ENCODE measurements at places on chromosomes 6 and 20. TPM values are rescaled to one million over a fixed set of nuclear protein-coding genes. Genes with fewer than 3 reads are reported as not detected.

POM121L2 gene
- total RNA-seq: not detected

- H3K36me3 ChIP-seq: no peaks in the 10 kb centered on the region
- DNase-seq: no peak
- no peak overlapping the region for H3K27ac ChIP-seq
- H3K4me3 ChIP-seq: no peak overlapping the region
- peaks cover 20% of the 10 kb centered on the region for H3K4me1 ChIP-seq
- no peaks in the 10 kb centered on the region for H3K27me3 ChIP-seq
Observed at GRCh38 chr6:134247231-134247833, 70.6 kb downstream of the SGK1 start.

ZNF512B gene
- 13.6 TPM for total RNA-seq

CAP2 gene
- 182 TPM for total RNA-seq

DNA sequence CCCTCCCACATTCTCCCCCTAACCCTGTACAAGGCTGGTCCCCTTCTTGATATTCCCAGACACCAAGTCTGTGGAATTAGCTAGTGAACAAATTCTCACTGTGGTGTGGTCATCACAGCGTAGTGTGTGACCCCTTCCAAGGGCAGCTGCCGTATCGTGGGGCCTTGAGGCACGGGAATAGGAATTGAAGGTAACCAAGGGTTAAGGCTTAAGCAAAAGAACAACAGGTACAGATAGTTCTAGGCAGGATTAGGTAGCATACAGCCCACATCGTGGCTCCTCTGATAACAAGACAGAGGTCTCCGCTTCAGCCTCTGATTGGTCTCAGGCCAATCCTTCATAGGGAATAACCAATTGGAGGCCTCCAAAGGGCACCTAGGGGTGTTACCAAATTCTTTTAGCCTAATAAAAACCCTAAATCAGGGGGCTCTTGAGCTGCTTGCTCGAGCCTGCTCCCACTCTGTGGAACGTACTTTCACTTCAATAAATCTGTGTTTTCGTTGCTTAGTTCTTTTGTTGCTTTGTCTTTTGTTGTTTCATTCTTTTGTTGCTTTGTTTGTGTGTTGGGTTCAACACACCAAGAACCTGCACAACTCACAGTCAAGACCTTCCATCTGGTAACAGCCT lies 64.7 kb downstream of the GPR6 start:
- no peak for DNase-seq
- H3K4me3 ChIP-seq: no peak overlapping the region
- H3K36me3 ChIP-seq: no peaks in the 10 kb centered on the region
- no peaks in the 10 kb centered on the region for H3K27me3 ChIP-seq
- peaks cover 5% of the 10 kb centered on the region for H3K4me1 ChIP-seq

DNA sequence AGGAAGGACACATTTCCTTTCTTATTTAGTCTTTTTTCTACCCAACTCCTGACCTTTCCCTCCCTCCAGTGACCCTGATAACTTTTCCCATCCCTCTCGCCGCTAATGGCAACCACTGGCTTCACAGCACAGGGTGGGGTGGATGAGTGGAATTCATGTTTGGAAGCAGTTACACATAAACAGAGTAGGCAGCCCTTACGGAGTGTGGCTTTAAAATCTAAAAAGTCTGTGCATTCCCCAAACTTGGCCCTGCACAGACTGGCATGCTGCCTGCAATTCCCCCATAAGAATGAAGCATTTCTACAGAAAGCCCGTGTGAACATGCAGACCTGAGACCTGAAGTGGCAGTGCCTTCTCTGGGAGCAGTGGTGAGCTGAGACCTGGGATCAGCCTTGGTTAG lies 275.9 kb upstream of the PRND start:
- no peak for DNase-seq
- H3K4me3 ChIP-seq: no peak overlapping the region
- H3K27me3 ChIP-seq: no peaks in the 10 kb centered on the region
- no peaks in the 10 kb centered on the region for H3K36me3 ChIP-seq

DNA sequence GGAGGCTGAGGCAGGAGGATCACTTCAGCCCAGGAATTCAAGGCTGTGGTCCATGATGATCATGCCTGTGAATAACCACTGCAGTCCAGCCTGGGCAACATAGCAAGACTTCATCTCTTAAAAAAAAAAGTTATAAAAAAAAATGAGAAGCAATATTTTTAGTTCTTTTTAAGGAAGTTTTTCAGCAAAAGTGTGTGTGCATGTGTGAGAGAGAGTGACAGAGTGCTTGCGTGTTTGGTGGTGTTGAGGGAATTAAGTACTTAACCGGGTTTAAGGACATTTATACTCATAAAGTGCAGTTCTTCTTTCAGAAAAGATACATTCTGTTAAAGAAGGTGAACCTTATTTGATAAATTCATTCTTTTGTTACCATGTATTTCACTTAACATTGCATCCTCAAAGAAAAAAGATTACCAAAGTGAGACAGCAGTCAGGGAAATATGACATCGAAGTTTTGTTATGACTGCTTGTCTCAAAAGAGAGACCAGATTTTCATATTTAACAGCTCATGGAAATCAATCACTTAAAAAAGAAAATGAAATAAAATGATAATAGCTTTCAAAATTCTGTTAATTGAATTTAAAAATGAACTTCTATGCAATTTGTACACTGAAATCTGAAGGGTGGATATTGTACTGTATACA lies 254.7 kb downstream of the ARHGAP18 start:
- no peaks in the 10 kb centered on the region for H3K27me3 ChIP-seq
- no peak for DNase-seq
- no peak overlapping the region for H3K27ac ChIP-seq
- H3K4me1 ChIP-seq: peaks cover 6% of the 10 kb centered on the region
- H3K36me3 ChIP-seq: peaks cover 3% of the 10 kb centered on the region

WFDC2 gene
- total RNA-seq: not detected

DNA sequence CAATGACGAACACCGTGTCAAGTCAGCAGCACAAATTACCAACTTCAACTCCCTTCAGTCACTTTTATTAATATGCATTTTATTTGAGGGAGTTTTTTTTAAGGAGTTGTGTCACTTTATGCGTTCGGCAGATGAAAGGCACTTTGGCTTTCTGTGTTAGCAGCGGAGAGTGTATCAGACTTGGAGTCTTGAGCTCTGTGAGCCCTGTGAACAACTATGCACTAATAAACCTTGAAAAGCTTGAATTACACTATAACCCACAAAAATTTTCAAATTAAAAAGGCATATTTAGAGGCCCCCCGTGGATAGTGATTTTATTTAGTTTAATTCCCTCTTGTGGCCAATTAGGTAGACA lies 335.3 kb upstream of the NT5E start:
- no peaks in the 10 kb centered on the region for H3K36me3 ChIP-seq
- H3K4me1 ChIP-seq: no peaks in the 10 kb centered on the region
- no peak overlapping the region for H3K27ac ChIP-seq
- H3K4me3 ChIP-seq: peak overlapping the region; percentile 15

- no peaks in the 10 kb centered on the region for H3K4me1 ChIP-seq
- no peaks in the 10 kb centered on the region for H3K36me3 ChIP-seq
- H3K27me3 ChIP-seq: no peaks in the 10 kb centered on the region
- DNase-seq: no peak
Observed at GRCh38 chr6:114764866-114765265, 422.0 kb upstream of the HS3ST5 start.

- no peak overlapping the region for H3K4me3 ChIP-seq
- DNase-seq: no peak
- H3K27me3 ChIP-seq: no peaks in the 10 kb centered on the region
- no peaks in the 10 kb centered on the region for H3K36me3 ChIP-seq
- no peak overlapping the region for H3K27ac ChIP-seq
Observed at GRCh38 chr6:46937642-46938041, 15.9 kb upstream of the ADGRF5 start.

DNA sequence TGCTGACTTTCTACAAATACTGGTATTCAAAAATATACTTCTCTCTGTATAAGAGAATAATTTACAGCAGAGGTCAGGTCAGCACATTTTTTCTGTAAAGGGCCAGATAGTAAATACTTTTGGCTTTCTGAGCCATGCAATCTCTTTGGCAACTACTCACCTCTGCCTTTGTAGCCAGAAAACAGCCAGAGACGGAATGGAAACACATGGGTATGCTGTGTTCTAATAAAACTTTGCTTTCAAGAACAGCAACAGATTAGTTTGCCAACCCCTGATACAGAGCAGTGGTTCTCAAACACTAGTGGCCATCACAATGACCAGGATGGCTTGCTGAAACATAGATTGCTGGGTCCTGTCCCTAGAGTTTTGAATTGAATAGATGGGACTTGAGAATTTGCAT lies 46.3 kb downstream of the SYCP2L start:
- H3K27me3 ChIP-seq: no peaks in the 10 kb centered on the region
- no peaks in the 10 kb centered on the region for H3K4me1 ChIP-seq
- no peak overlapping the region for H3K4me3 ChIP-seq
- no peak overlapping the region for H3K27ac ChIP-seq

DNA sequence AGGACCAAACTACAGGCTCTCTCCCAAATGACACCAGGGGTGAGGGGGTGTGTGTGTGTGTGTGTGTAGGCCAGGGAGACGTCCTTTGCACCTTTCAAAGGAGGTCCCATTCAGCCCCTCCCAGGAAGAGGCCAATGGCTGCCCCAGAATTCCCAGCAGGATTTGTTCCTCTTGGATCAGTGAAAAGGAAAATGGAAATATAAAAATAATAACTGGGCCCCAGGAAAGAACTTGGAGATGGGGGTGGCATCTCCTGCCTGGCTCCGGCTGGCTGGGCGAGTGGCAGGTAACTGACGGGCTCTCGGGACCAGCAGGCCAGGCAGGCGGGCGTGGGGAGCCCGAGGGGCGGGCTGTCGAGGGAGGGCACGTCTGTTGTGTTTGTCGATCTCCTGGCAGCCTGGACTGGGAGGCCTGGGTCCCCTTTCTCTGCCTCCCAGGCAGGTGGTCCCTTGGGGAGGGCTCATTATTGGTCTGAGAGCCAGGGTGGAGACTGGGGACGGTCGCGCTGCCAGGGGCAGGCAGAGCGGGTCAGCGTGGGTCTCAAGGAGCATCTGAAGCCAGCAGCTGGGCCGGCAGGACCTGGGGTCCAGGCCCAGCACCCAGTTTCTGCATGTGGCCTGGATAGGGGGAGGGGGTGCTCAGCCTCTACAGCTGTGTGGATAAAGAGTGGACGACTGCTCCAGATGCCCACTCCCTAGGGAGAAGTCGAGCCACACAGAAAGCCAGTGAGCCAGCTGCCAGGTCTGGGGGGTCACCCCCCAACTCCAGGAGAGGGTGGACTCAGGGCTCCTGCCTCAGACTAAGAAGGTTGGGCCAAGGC lies 3.1 kb downstream of the NOL4L start:
- no peak for DNase-seq
- no peak overlapping the region for H3K4me3 ChIP-seq
- H3K36me3 ChIP-seq: no peaks in the 10 kb centered on the region
- H3K27me3 ChIP-seq: peaks cover 15% of the 10 kb centered on the region
- H3K27ac ChIP-seq: peak overlapping the region; percentile 73
- peaks cover 13% of the 10 kb centered on the region for H3K4me1 ChIP-seq

- H3K36me3 ChIP-seq: no peaks in the 10 kb centered on the region
- no peak for DNase-seq
- H3K27me3 ChIP-seq: peaks cover 31% of the 10 kb centered on the region
- H3K4me1 ChIP-seq: no peaks in the 10 kb centered on the region
- no peak overlapping the region for H3K4me3 ChIP-seq
Observed at GRCh38 chr6:33820784-33821520, 17.1 kb upstream of the MLN start.

- DNase-seq: no peak
- H3K4me3 ChIP-seq: no peak overlapping the region
- peaks cover 45% of the 10 kb centered on the region for H3K27me3 ChIP-seq
- no peaks in the 10 kb centered on the region for H3K36me3 ChIP-seq
- H3K4me1 ChIP-seq: no peaks in the 10 kb centered on the region
- H3K27ac ChIP-seq: no peak overlapping the region
Observed at GRCh38 chr20:51100617-51101016, 77.7 kb upstream of the KCNG1 start.

DNA sequence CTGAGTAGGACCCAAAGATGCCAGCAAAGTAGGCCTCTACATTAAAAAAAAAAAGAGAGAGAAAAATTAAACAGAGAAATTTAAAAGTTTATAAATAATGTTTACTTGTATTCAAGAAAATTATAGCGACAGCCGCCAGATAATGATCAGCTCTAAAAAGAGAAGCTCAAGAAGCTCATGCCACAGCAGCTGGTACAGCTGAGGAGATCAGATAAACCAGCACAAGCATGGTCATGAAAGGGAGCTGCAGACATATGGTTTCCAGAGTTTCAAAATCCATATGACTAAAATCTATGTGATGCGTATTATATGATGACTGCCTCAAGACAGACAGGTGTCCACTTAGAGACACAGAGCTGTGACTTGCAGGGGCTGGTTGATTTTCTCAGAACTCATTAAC lies 13.6 kb upstream of the HLA-C start:
- DNase-seq: no peak
- H3K27ac ChIP-seq: no peak overlapping the region
- no peaks in the 10 kb centered on the region for H3K36me3 ChIP-seq
- no peak overlapping the region for H3K4me3 ChIP-seq
- no peaks in the 10 kb centered on the region for H3K27me3 ChIP-seq

POU3F2 gene
- not detected for total RNA-seq

- peaks cover 27% of the 10 kb centered on the region for H3K36me3 ChIP-seq
- H3K4me1 ChIP-seq: peaks cover 71% of the 10 kb centered on the region
- H3K4me3 ChIP-seq: no peak overlapping the region
- DNase-seq: no peak
- peak overlapping the region; percentile 40 for H3K27ac ChIP-seq
Observed at GRCh38 chr6:16136621-16137450, 8.0 kb downstream of the MYLIP start.

FHL5 gene
- 2.8 TPM for total RNA-seq

GRCh38 chr20:62860391-62860923 lies 1.2 kb downstream of the TCFL5 start:
- peak overlapping the region; percentile 55 for H3K4me3 ChIP-seq
- no peaks in the 10 kb centered on the region for H3K27me3 ChIP-seq
- no peaks in the 10 kb centered on the region for H3K36me3 ChIP-seq
- no peak overlapping the region for H3K27ac ChIP-seq
- no peak for DNase-seq

DNA sequence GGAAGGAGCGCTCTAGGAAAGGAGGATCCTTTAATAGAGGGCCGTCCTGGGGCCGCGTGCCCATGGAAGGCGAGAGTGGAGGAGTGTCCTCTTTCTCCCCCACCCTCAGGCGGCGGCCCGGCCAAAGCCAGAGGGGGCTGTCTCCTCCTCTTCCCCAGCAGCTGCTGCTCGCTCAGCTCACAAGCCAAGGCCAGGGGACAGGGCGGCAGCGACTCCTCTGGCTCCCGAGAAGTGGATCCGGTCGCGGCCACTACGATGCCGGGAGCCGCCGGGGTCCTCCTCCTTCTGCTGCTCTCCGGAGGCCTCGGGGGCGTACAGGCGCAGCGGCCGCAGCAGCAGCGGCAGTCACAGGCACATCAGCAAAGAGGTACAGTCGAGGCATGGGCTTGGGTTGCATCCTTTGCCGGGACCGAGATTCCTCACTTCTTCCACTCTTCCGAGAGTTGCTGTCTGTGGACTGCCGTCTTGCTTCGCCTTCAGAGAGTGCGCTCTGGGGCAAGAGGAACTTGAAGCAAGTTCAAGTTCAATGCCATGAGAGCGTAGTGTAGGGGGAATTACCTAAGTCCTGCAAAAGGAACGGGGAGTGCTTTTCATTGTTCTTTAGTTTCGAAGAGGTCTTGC lies at the start of gene LAMA2:
TSS of gene LAMA2 (plus strand) at position 148 of the 621 bp plus-strand sequence. CDS start at position 256, 108 bp downstream.
- peak within 1 kb of the TSS; percentile 87 for H3K27ac ChIP-seq
- peak within 1 kb of the TSS; percentile 69 for H3K4me3 ChIP-seq

- H3K27me3 ChIP-seq: no peaks in the 10 kb centered on the region
- DNase-seq: no peak
- H3K4me3 ChIP-seq: no peak overlapping the region
- H3K27ac ChIP-seq: no peak overlapping the region
Observed at GRCh38 chr20:23058240-23058639, 8.8 kb upstream of the THBD start.

CNR1 gene
- 0.44 TPM for total RNA-seq

- H3K4me3 ChIP-seq: no peak overlapping the region
- no peaks in the 10 kb centered on the region for H3K27me3 ChIP-seq
- H3K36me3 ChIP-seq: no peaks in the 10 kb centered on the region
Observed at GRCh38 chr6:144317736-144318135, 32.6 kb downstream of the UTRN start.
